Motor neuron (in vitro differentiated cells): ENCODE measurements at places on chromosomes 2 and 18. TPM values are rescaled to one million over a fixed set of nuclear protein-coding genes. Genes with fewer than 3 reads are reported as not detected.

Gene GPBAR1
- 0.94 and 1.3 TPM in 2 replicates for total RNA-seq

Gene NEU4
- 1.0 and 1.3 TPM in 2 replicates for total RNA-seq

Gene TRIP12
- 264 and 266 TPM in 2 replicates for total RNA-seq

Gene B4GALT6
- total RNA-seq, result 9.6 and 10.8 TPM in 2 replicates

Gene PLEKHH2
- 57.4 and 58.2 TPM in 2 replicates for total RNA-seq
